ENCODE measurements at places on chromosomes 6 and 20.

GRCh38 chr6:15961635-15962448 is 167.0 kb upstream of the MYLIP start:
- no peak overlapping the region for H3K27ac ChIP-seq
- DNase-seq, result no peak
- no peak overlapping the region for H3K4me3 ChIP-seq
- H3K4me1 ChIP-seq, result peaks cover 2% of the 10 kb centered on the region
- no peaks in the 10 kb centered on the region for H3K27me3 ChIP-seq

DNA sequence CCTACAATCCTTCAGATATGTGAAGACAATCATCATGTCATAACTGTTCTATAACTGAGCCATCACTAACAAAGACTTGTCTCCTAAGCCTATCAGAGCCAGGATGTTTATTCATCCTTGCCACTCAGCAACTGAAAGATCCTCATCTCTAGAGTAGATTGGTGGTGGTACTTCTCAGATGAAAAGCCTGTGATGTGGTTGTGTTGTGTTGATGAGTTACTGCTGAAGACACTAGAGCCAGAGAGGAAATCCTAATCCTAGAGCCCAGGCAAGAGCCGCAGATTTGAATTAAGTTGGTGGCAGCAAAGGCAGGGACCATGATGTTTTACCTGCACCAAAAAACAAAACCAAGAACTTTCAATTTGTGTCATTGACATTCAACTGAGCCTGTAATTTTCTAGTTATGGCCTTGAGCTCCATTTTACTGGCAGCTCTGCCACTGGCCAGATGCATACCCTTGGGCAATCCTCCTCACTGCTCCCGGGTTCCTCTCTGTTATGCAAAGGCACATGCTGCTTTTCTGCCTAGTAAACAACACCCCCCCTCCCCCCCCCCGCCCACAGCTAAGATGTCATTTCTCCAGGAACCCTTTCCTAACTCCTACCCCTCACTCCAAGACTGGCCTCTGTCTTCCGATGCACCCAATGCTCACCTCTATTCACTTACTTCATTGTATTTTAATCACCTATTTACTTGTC is 50.2 kb upstream of the REV3L start:
- no peak overlapping the region for H3K27ac ChIP-seq
- H3K36me3 ChIP-seq, result no peaks in the 10 kb centered on the region
- no peak for DNase-seq
- H3K4me1 ChIP-seq, result peaks cover 5% of the 10 kb centered on the region

GRCh38 chr6:90663873-90664272 is 77.0 kb upstream of the MAP3K7 start:
- no peaks in the 10 kb centered on the region for H3K36me3 ChIP-seq
- H3K27ac ChIP-seq, result no peak overlapping the region
- no peak for DNase-seq
- H3K4me3 ChIP-seq, result no peak overlapping the region

GRCh38 chr20:24637087-24637486 is 167.7 kb downstream of the SYNDIG1 start:
- no peak overlapping the region for H3K27ac ChIP-seq
- no peaks in the 10 kb centered on the region for H3K4me1 ChIP-seq
- H3K36me3 ChIP-seq, result no peaks in the 10 kb centered on the region
- H3K27me3 ChIP-seq, result no peaks in the 10 kb centered on the region

DNA sequence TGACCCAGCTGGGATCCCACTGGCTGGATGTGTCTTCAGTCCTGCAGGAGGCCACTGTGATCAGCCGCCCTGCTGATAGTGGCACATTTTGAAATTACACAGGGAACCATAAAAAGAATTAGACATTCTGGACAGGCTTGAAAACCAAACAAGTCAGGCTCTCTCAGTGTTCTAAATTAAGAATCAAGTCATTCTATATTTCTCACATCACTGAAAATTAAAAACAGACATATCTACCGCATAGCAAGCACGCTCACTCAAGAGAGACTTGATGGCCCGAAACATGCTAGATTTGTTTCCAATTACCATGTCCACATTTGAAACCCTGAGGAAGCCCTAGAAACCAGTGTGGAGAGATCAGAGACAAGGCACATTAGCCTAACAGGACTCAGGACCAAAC is 57.7 kb downstream of the NFATC2 start:
- H3K27ac ChIP-seq, result no peak overlapping the region
- no peak overlapping the region for H3K4me3 ChIP-seq
- H3K4me1 ChIP-seq, result no peaks in the 10 kb centered on the region
- H3K27me3 ChIP-seq, result no peaks in the 10 kb centered on the region

- DNase-seq, result peak; percentile 74
- no peak overlapping the region for H3K27ac ChIP-seq
- H3K27me3 ChIP-seq, result peaks cover 76% of the 10 kb centered on the region
- no peaks in the 10 kb centered on the region for H3K36me3 ChIP-seq
- no peaks in the 10 kb centered on the region for H3K4me1 ChIP-seq
Measured at GRCh38 chr20:64101731-64102621, 5.4 kb downstream of the NPBWR2 start.

- H3K4me1 ChIP-seq, result no peaks in the 10 kb centered on the region
- no peaks in the 10 kb centered on the region for H3K27me3 ChIP-seq
- no peak for DNase-seq
Measured at GRCh38 chr20:21725892-21726291, 20.4 kb downstream of the PAX1 start.

- peaks cover 8% of the 10 kb centered on the region for H3K4me1 ChIP-seq
- DNase-seq, result no peak
- no peaks in the 10 kb centered on the region for H3K36me3 ChIP-seq
- H3K27me3 ChIP-seq, result peaks cover 6% of the 10 kb centered on the region
Measured at GRCh38 chr6:13187692-13188091, 140.6 kb downstream of the TBC1D7 start.

DNA sequence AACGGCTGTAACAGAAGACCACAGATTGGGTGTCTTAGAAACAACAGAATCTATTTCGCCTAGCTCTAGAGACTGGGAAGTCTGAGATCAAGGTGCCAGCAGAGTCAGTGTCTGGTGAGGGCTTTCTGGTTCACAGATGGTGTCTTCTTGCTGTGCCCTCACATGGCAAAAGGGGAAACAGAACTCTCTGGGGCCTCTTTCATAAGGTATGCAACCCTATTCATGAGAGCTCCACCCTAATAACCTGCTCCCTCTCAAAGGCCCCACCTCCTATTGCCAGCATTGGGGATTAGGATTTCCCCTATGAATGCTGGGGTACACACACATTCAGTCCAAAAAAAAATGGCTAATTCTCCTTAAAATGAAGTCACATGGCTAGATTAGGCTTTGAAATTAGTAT is 10.0 kb downstream of the TXNDC5 start:
- DNase-seq, result no peak
- peaks cover 3% of the 10 kb centered on the region for H3K4me1 ChIP-seq
- no peak overlapping the region for H3K27ac ChIP-seq
- H3K36me3 ChIP-seq, result peaks cover 51% of the 10 kb centered on the region
- no peaks in the 10 kb centered on the region for H3K27me3 ChIP-seq
- no peak overlapping the region for H3K4me3 ChIP-seq

Data from neuronal stem cell (in vitro differentiated cells).